ENCODE measurements at places on chromosomes 16 and 17.

- no peak for DNase-seq
These were observed 1.5 kb downstream of the N4BP1 start for GRCh38 chr16:48608452-48608851.

DNA sequence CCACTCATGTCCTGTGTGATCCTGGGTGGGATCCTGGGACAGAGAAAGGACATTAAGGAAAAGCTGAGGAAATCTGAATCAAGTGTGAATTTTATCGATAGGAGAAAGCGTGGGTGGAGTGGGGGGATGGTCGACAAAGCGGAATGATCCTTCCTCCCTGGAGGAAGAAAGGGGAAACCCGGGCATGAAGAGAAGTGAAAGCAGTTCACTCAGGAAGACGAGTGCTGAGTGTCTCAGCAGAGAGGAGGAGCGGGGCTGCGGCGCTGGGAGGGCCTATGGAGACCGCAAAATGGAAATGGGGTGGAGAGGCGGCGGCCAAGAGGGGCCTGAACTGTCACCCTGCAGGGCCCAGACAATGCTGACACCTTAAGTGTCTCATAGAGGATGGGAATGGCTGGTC lies 8.7 kb downstream of the ZDHHC7 start:
- DNase-seq = no peak

- peak; percentile 62 for DNase-seq
These were observed 722 bp upstream of the SLC38A10 start for GRCh38 chr17:81295676-81296381.

GRCh38 chr17:6043405-6043804 lies 26.8 kb upstream of the WSCD1 start:
- DNase-seq = no peak

DNA sequence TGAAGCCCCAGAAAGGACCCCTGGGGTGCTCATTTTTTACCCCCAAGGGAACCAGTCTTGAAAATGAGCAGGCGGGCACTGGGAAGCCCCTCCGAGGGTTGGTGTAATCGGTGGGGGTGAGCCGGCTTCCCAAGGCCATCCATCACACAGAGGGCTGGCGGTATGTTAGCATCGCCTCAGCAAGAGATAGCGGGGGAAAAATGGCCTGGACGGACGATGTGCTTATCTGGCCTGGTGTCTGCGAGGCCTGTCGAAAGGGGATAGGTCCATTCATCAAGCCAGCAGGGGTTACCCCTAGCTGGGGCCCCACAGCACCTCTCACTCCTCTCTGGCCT lies 188.9 kb downstream of the IRF8 start:
- no peak for DNase-seq

DNA sequence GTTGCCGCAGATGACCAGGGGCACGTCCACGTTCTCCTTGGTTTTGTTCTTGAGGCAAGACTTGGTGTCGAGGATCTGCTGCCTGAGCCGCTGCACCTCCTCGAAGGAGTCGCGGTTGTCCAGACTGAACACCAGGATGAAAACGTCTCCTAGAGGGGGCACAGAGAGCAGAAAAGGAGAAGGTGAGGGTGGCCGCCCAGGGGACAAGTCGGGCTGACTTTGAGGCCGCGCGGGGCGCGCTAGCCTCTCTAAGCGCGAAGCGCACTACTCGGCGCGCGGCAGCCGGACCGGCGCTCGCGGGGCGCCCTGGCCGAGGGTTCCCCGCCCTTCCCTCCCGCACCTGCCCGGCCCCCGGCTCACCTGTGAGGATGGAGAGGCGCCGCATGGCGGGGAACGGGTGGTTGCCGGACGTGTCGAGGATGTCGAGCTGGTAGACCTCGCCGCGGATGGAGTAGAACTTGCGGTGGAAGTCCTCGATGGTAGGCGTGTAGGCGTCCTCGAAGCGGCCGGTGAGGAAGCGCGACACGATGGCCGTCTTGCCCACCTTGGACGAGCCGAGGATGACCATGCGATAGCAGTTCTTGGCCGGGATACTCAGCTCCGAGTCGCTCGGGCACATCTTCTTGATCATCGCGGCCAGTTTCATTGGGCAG lies 533 bp downstream of the RASD1 start:
- peak; percentile 46 for DNase-seq

GRCh38 chr17:79617304-79617703 lies 6.5 kb upstream of the RBFOX3 start:
- no peak for DNase-seq

DNA sequence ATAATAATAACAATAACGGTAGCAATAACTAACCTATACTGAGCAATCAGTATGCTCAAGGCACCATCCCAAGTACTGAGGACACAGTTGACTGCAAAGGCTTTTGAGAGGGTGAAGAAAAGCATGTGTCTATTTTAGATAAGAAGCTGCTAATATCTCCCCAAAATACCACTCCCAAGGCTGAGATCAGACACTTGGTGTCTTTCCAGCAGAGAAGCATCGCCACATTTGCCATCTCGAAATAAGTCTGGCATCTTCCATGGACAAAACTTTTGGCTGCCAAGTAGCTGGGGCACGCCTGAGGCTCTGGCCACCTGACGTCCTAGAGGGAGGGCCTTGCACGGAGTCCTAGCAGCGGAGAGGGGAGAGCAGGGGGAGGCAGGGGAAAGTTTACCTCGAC lies 39.0 kb downstream of the ZNF423 start:
- no peak for DNase-seq

- DNase-seq = no peak
These were observed 16.1 kb downstream of the PLK1 start for GRCh38 chr16:23694644-23695373.

DNA sequence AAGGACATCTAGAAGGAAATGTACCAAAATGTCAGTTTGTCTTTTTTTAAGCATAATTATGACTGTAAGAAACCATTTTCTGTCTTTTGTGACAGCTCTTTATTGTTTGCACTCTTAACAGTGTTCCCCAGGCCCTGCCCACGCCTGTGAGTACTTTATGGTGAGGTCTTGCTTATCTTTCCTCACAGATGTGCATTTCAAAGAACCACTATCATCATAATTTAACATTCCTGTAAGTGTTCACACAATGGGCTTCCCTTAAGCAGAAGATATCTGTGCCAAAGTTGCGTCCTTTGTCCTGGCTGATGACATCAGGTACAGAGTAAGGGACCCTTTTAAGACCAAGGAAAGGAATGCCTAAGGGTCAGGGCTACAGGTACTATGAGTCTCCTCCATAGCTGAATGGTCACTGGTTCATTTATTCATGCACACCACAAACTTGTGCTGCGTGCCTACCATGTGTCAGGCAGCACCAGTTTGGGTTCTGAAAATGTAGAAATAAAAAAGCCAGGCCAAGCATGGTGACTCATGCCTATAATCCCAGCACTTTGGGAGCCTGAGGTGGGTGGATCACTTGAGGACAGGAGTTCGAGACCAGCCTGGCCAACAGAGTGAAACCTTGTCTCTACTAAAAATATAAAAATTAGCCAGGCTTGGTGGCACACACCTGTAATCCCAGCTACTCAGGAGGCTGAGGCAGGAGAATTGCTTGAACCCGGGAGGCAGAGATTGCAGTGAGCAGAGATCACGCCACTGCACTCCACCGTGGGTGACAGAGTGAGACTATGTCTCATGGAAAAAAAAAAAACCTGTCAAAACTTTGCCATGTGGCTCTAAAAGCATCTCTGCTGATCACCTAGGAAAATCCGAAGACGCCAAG lies 55.4 kb upstream of the NLK start:
- DNase-seq = no peak

GRCh38 chr17:7484919-7485377 lies 782 bp downstream of the POLR2A start:
- DNase-seq = no peak

DNA sequence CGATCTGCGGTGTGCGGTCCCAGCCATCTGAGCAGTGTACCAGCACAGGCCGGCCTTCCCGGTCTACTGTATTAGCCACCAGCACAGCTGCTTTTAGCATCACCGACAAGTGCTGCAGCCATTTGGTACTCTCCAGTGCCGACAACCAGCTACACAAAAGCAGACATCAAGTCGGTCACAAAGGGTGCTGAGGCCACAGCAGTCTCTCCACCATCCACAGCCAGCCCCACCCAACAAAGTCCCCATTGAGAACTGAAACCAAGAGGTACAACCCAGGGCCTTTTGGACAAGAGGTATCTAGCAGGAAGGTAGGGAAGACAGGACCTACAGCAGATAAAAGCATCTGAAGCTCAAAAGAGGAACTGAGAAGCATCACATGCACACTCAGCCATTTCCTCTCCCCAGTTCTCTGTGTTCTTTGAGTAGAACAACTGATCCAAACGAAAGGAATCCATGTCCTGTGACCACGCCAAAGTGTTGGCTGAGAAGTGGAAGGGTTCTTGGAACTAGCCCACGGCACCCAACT lies 9.5 kb downstream of the MTMR4 start:
- DNase-seq = no peak

- DNase-seq = no peak
These were observed 2.4 kb downstream of the SLC25A35 start for GRCh38 chr17:8292639-8293395.

DNA sequence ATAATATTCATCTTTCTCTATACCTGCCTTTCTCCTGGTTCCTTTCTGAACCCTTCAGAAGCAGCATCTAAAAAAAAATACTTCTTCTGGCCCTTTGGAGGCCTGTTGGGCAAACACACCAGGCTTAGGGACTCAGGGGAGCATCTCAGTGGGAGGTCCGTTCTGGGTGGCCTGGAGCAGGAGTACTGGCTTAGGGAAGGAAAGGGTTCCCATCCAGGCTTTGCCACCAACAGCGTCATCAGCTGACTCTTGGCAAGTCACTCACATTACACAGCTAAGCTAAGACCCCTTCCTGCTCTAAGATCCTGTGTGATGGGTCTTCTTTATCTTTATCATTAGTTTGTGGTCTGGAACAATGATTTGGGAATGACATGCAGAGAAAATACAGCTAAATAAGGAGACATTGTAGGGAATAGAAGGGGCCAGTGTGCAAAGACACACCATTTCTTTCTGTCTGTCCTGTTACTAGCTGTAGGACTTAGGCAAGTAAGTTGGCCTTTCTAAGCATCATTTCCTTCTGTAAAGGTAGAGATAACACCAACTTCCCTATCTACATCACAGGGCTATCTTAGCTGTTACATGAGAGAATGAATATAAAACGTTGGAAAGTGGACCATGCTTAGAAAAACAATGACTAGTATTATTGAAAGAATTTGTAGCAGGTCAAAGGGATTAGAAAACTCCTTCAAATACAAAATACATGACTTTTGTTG lies 9.9 kb downstream of the PCTP start:
- DNase-seq = no peak

GRCh38 chr17:13244513-13244912 lies 226.7 kb upstream of the ELAC2 start:
- no peak for DNase-seq

DNA sequence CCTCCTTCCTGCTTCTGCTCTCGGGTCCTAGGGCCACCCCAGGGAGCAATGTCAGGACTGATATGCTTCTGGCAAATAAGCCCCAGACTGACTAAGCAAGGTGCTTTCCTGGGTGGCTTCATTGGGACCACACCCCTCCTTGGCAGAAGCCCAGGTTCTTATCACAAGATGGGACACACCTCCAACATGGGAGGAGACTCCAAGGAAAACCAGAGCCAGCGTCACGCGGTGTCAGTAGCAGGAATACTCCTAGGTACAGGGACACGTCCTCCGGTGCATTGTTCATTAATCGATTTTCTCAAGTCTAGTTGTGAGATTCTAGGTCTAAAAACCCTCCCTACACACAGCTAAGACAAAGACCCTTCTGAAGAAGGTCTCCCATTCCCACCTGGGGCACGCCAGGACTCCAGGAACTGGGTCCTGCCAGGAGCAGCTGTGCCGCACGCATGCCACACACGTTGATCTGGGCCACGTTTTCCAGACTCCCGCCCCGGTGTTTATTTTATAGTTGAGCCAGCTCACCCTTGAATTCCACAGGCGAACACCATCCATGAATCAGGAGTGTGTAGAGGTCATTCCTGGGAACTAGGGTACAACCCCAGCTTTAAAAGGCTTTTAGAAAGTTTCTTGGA lies 30.8 kb downstream of the FA2H start:
- no peak for DNase-seq

- no peak for DNase-seq
These were observed 71.6 kb upstream of the SMIM36 start for GRCh38 chr17:55582897-55583296.

DNA sequence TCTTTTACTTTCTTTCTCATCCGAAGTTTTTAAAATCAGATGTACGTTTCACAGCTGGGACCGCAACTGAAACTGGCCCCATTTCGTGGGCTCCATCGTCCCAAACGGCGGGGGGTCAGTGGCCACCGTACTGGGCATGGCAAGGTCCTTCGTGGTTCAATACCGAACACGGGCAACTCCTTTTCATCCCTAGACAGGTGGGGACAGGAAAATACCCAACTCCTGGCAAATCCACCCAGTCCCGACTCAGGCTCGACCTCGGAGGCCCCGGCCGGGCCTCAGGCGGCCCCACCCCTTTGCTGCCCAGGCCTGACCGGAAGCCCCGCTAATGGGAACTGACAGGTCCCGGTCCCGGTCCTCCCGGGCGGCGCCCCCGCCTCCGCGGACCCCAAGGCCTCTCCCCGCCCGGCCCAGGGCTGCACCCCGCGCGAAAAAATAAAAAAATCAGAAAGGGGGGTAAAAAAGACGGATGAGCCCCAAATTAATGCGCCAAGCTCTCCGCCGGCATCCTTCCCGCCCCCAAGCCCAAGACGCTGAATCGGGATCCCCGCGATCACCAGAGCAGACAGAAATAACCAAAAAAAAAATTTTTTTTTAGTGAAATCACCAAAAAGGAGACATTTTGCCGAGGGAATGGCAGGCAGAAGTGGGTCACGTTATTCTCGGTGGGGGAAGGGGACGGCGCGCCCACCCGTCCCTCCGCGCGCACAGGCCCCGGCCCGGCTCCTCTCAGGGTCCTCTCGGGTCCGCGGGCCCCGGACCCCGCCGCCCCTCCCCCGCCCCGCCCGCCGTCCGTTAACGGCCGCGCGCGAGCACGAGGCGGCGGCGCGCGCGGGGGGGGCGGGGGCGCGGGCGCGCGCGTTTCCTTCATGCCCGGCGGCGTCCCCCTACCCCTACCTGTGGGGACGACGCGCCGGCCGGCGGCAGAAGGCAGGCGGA lies 562 bp downstream of the ZC3H7A start:
- DNase-seq = peak; percentile 43

DNA sequence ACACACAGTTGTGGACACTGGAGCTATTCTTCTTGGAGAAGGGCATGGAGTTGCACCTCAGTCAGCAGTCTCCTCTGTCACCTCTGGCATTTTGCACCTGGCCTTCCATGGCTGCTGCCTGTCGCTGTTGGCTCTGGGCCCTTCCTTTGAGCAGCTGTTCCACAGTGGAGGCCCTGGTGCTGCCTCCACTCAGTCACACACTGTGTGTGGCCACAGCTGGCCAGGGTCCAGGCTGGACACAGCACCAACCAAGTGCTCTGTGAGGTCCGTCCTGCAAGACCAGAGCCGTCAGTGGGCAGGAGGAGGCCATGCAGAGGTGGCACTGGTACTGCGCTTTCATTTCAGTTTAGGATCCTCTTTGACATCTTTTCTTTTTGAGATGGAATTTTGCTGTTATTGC lies 21.6 kb upstream of the MED9 start:
- no peak for DNase-seq

DNA sequence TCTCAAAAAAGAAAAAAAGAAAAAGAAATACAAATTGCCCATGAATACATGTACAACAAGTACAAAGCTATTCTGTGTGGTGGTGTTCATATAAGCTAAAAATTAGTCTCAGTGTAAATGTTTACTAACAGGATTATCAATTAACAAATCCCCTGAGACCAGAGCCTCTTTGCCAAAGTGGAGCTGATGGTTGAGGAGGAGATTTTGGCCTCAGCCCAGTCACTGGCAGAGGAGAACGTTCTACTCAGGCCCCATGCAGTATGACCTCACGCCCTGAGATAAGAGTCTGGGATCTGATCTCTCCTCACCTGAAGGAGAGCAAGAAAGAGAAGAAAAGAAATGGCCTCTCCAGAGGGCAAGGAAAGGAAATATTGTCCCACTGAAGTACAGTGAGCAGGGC lies 35.5 kb upstream of the NOL11 start:
- DNase-seq = no peak

Data from activated CD4-positive, alpha-beta memory T cell treated with anti-CD3 and anti-CD28 coated beads for 36 hours (primary cell).